ENCODE measurements at places on chromosomes 3 and 15.

DNA sequence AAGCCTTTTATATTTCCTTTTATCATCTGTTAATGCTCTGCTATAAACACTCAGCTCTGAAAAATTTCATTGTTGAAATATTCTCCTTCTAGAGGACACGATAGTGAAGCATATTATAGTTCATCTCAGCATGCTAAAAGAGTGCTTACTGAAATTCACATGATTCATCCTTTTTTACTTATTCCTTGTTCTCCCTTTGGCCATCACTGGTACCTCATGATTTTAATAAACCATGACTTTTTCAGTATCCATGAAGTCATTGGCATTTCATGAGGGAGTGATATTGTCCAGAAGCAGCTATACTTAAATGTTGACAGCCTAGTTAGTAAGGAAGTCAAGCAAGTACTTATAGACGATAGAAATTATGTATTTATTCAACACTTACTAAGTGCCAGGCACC lies 112.7 kb downstream of the PROS1 start:
- no peak for DNase-seq

- DNase-seq, result no peak
Measured at GRCh38 chr3:27046351-27046750, 322.8 kb downstream of the NEK10 start.

DNA sequence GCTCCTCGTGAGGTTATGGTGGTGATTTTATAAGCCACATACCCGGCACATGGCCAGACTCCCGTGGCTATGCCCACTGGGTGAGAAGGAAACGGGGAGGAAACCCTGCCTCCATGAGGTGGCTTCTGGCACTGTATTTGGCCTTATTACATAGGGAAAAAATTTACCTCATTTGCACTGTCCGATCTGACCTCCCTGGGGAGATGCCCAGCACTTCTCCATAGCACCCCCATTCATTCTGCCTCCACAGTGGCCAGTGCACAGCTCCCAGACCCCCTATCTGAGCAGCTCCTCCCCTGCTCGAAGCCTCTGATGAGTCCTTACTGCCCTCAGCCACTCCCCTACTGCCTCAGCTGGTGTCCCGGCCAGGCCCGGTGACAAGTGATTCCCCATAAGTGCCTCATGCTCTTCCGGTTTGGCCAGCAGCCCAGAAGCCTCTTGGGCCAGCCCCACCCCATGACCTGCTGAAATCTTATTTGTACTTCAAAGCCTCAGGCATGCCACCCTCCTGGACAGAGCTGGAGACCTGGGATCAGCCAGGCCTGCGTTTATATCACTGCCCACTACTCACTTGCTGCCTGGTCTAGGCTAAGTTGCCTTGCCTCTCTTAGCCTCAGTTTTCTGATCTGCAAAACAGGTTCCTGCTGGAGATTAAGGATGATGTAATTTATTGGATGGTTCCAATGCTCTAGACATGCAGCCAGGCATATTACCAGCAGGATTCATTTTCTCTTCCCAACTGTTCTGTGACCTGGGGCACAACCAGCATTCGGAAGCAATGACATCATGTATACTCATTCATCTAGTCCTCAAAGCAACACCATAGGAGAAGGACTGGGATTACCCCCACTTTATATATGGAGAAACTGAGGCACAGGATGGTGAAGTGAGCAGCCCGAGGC lies 30.6 kb upstream of the SLC6A6 start:
- DNase-seq, result no peak

- no peak for DNase-seq
Measured at GRCh38 chr3:64259636-64260035, 34.4 kb upstream of the PRICKLE2 start.

DNA sequence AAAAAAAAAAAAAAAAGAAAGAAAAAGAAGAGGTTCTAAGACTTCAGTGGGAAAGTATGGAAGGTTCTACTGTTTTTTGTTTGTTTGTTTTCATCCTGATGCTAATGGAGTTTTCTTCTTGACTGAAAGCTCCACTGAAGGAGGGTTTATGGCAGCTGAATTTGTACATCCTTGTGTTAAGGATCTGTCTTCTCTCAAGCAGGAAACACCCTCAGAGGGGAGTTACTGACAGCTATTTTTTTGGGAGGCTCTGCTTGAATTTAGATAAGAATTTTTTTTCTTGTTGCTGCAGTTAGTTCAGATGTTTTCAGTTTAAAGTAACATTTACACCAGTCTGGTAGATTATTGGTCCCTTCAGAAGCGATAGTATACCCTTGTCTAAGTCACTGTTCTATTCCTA lies 325.3 kb downstream of the ROBO2 start:
- DNase-seq, result no peak

DNA sequence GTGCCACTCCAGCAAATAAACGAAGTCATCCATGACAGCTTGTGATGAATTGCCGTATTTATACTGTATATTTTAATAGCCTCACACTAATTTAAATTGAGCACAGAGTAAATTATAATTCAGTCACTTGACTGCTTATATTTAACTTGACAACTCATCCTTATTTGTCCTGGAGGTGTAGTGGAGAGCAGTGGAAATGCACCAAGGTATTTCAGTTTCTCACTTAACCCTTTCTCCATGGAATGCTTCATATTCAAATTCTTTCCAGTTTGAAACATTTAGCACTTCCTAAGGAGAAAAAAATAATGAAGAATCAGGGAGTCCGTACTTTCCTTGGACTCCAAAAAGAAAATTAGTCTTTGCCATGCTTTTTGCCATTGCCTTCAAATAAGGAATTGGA lies 99.0 kb downstream of the MAP2K5 start:
- no peak for DNase-seq

DNA sequence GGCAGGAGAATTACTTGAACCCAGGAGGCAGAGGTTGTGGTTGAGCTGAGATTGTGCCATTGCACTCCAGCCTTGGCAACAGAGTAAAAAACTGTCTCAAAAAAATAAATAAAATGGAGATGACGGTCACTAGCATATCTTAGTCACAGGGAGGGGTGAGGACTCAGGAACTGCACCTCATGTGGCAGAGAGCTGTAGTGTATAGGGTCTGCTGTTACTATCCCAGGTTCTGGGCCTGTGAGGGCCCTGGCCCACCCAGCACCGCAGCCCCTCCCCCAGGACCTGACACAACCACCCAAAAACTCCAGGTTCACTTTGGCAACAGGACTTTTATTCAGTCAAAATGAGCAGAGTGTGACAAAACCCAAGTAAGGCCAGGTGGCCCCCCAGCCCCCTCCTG lies 22.3 kb downstream of the RNU5B-1 start:
- DNase-seq, result no peak

DNA sequence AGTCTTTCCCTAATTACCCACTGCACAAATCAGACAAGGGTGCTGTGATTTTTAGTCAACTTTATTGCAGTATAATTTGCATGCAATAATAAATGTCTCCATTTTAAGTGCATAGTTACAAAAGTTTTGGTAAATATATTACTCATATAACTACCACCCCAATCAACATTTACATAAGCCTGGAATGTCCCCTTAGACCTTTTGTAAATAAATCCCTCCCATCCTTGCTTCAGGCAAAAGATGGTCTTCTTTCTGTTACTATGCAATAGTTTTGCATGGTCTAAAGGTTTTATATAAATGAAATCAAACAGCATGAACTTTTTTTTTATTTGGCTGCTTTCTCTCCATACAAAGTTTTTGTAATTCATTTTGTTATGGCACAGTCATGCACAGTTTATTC lies 235.4 kb downstream of the PYDC2 start:
- no peak for DNase-seq

DNA sequence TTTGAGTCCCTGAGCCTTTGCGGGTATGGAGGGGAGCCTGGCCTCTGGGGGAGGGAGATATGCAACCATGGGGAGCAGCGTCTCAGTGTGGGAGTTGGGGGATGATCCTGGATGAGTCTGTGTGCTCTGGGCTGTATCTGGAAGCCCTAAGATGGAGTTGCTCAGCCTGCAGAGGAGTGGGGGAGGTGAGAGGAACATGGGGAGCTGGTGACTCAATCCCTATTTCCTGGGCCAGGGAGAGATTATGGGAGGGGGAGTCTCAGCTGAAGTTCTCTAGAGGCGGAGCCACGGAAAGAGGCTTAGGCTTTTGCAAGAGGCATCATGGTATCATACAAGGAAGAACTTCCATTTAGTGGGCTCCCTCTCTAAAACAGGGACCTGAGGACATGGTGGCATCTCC lies 59.5 kb upstream of the TMEM115 start:
- no peak for DNase-seq

GRCh38 chr15:33908406-33908805 lies 59.9 kb upstream of the CHRM5 start:
- no peak for DNase-seq

GRCh38 chr3:9396632-9397331 lies 633 bp upstream of the SETD5 start:
- peak; percentile 94 for DNase-seq

- DNase-seq, result no peak
Measured at GRCh38 chr3:136928240-136928639, 29.5 kb upstream of the IL20RB start.

- DNase-seq, result no peak
Measured at GRCh38 chr15:50803479-50804180, 38.1 kb upstream of the SPPL2A start.

DNA sequence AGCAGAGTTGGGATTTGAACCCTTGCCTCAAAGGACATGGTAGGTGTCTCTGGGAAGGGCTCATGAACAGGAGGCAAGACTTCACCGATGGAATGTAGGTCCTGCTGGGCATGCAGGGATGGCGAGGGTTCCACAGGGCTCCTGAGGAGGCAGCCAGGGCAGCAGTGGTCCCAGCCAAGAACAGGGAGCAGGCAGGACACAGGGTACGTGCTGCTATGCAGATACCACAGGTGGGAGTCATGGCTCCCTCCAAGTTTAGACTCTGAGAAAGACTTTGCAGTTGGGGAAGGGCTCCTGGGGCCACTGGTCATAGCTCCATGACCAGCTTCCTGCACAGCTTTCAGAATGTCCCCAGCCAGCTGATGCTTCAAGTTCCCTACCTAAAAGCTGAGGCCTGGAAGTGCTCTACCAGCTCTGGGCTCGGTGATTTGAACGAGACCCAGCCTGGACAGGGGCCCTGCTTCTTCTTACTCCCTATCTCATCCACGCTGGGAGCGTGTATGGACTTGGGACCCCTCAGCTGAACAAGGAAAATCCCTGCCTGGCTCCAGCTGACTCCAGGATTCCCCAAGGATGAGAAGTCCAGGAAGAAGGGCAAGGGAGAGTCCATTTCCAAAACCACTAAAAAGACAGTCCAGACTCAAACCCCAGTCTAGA lies 747 bp downstream of the MYL3 start:
- no peak for DNase-seq

DNA sequence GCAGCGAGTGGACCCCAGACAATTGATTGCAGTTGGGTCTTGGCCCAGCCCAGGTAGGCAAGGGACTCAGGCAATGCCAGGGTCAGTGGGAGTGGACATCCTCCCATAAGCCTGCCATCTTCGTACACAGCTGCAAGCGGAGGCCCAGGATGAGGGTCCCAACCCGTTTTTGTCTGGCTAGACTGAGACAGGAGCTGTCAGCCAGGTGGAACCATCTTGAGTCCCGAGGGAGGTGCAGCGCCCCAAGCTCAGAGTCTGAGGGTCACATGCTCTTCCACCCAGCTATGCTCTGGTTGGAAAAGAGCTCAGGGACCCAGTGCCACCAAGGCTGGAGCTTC lies 22.6 kb upstream of the IP6K2 start:
- DNase-seq, result no peak

GRCh38 chr3:195583831-195584542 lies at the start of gene APOD:
Gene APOD, minus strand, starts transcription at chr3:195583940. Its CDS starts 4,479 bp downstream, at chr3:195579461.
- no peak for DNase-seq

GRCh38 chr3:97838393-97838792 lies 16.6 kb downstream of the CRYBG3 start:
- DNase-seq, result no peak

DNA sequence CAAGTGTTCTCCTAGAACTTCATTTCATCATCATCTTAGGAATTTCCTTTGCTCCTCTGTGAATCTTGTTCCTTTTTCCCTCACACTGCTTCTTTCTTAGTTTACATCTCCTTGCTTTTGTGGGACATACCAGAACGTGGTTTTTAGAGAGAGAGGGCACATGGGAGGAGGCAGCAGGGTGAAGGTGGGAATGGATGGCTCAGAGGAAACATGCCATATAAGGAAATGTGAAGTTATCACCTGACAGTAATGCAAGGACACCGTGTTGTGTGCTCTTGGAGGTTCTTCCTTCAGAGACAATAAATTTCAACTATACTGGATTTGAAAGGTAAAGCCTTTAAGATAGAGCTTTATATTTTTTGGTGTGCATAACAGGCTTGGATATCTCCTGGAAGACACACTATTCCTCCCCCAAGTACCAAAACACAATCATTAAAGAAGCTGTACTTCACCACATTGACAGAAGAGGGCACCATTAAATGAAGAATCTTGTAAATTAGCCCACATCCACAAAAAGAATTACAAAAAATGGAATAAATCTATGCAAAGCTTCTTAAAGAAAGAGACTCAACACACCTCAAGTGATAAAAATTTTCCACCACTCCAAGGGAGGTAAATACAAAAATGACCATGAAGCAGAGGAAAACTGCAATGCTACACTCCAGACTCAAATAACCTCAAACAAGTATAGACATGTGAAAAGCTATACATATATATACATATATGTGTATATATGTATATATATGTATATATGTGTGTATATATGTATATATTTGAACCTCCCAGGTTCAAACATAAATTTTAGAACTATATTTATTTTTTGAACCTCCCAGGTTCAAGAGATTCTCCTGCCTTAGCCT lies 26.1 kb downstream of the RPL39L start:
- no peak for DNase-seq

- DNase-seq, result no peak
Measured at GRCh38 chr3:16618721-16619120, 13.5 kb upstream of the DAZL start.

GRCh38 chr3:35624698-35625097 lies 14.6 kb upstream of the ARPP21 start:
- DNase-seq, result no peak

DNA sequence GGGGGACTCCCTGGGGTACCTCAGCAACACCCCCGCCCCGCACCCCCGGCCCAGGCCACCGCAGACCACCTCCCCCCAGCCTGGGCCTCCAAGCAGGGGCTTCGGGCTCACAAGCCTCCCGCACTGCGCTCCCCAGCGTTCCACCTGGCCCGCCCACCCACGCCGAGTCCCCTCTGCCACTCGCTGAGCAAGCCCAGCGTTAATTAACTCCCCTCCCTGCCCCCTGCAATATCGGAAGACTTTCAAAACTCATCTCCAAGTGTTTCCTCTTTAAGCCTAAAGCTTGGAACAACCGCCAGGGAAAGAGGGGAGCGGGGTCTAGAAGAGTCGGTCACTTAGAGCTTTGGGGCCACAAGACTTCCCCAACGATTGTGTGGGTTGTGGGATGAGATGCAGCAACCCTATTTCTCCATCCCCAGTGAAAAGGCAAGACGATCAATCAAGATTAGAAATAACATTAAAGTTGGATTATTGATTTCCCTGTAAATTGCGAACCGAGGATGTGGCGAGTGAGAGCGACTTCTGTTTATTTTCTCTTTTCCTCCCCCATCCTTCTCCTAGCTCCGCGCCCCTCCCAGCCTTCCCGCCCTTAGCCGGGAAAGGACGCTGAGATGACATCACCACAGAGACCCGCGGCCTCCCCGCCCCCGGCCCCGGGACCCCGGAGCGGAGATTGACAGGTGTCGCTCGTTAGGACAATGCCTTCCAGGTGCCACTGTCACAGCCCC lies 30.2 kb downstream of the NR2F2 start:
- no peak for DNase-seq

All from NK-92 treated with Interleukin-12 subunit alpha and Interleukin-12 subunit beta, amount 100 ng/mL, for 24 hours (cell line).